ENCODE measurements at places on chromosomes 7 and 10.

GRCh38 chr10:84054743-84055142 is 84.6 kb upstream of the GHITM start:
- no peak overlapping the region for H3K27ac ChIP-seq
- no peaks in the 10 kb centered on the region for H3K36me3 ChIP-seq
- H3K4me3 ChIP-seq = no peak overlapping the region
- no peak for DNase-seq
- no peaks in the 10 kb centered on the region for H3K27me3 ChIP-seq

- DNase-seq = no peak
- H3K4me1 ChIP-seq = peaks cover 18% of the 10 kb centered on the region
- no peaks in the 10 kb centered on the region for H3K36me3 ChIP-seq
- H3K27me3 ChIP-seq = no peaks in the 10 kb centered on the region
- peak overlapping the region; percentile 40 for H3K4me3 ChIP-seq
- peak overlapping the region; percentile 41 for H3K27ac ChIP-seq
Measured at GRCh38 chr7:102044984-102045673, 227.7 kb downstream of the CUX1 start.

DNA sequence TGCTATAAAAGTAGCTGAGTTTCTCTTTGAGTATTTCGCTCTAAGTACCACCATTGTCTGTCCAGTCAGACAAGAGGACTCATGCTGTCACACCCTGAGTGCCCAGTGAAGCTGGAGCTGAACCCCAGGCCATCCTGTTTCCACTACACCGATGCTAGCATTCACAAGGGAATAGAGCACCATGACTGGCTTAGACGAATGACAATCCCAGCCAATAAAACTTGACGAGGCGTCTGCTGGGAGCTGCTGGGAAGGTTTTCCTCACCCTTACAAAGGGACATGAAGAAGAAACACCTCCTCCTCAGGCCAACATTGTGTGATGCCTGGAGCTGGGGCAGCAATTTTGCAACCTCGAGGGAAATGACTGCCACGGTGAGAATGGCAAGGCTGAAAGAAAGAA is 17.5 kb upstream of the SLIT1 start:
- no peak overlapping the region for H3K4me3 ChIP-seq
- no peak overlapping the region for H3K27ac ChIP-seq
- no peaks in the 10 kb centered on the region for H3K27me3 ChIP-seq
- no peaks in the 10 kb centered on the region for H3K4me1 ChIP-seq

- no peaks in the 10 kb centered on the region for H3K36me3 ChIP-seq
- H3K27ac ChIP-seq = no peak overlapping the region
- H3K4me1 ChIP-seq = no peaks in the 10 kb centered on the region
- no peak for DNase-seq
Measured at GRCh38 chr10:93245147-93245546, 171.5 kb downstream of the CYP26A1 start.

GRCh38 chr10:17742918-17743317 is 9.1 kb upstream of the TMEM236 start:
- H3K27me3 ChIP-seq = no peaks in the 10 kb centered on the region
- peak; percentile 74 for DNase-seq
- H3K27ac ChIP-seq = no peak overlapping the region
- no peaks in the 10 kb centered on the region for H3K36me3 ChIP-seq
- no peaks in the 10 kb centered on the region for H3K4me1 ChIP-seq

DNA sequence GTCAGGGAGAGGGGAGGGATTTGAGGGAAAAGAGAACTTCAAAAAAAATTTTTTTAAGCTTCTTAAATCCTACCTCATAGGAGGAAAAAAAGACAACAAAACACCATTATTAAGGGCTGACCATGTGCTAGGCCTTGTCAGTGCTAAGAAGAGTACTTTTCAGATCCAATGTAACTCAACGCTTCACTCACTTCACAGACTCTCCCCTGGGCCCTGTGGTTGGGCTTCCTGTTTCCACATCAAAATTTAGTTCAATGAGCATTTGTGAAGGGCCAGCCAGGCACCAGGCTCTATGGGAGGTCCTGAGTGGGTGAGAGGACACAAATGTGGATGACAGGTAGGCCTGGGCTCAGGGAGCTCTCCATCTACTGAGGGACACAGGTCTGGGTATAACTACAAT is 249.8 kb downstream of the PTEN start:
- H3K27me3 ChIP-seq = no peaks in the 10 kb centered on the region
- no peak overlapping the region for H3K27ac ChIP-seq
- H3K4me1 ChIP-seq = peaks cover 4% of the 10 kb centered on the region
- no peak for DNase-seq
- no peak overlapping the region for H3K4me3 ChIP-seq

DNA sequence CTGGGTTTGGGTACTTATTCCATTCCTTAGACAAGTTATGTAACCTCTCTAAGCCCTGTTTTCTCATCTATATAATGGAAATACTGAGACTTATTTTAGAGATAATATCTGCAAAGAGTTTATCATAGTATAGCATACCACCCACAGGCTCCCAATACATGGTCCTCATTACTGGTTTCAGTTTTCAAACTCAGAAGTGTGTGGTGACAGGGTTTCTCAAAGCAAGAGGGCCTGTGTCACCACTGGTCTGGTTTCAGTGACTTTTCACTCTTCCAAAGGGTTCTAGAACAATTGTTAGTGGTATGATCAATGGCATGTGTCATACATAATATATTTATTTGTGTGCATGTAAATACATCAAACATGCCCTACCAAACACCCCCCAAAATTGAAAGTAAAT is 89.2 kb upstream of the BMPER start:
- no peak overlapping the region for H3K27ac ChIP-seq
- no peak overlapping the region for H3K4me3 ChIP-seq
- H3K36me3 ChIP-seq = no peaks in the 10 kb centered on the region

DNA sequence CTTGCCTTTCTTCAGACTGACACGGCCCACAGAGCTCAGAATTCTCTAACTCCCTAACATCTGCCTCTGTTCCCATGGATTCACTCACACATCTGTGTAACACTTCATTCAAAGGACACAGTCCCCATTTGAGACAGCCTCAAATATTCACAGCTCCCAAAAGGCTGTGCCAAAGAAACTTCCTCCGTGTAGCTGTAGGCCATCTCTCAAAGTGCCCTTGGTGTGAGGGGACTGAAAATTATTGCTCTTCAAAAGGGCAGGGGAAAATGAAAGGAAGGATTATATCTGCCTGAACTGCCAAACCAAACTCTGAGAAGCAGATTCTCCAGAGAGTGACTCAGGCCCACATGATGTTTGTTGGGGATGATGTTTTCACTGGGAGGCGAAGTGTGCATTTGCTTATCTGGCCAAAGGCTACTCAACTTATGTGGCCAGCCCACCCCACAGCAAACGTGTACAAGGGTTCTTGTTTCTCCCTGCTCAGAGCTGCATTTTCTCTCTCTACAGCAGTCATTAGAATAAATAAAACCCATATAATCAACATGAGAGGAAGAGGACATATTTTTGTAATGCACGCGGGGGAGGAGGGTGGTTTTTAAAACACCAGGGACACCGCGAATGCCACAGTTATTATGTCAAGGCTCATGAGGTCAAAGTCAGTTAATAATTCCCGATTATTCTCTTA is 302.4 kb upstream of the NFE2L3 start:
- H3K27me3 ChIP-seq = no peaks in the 10 kb centered on the region
- peak overlapping the region; percentile 83 for H3K27ac ChIP-seq
- no peaks in the 10 kb centered on the region for H3K36me3 ChIP-seq
- peaks cover 72% of the 10 kb centered on the region for H3K4me1 ChIP-seq
- H3K4me3 ChIP-seq = peak overlapping the region; percentile 12

DNA sequence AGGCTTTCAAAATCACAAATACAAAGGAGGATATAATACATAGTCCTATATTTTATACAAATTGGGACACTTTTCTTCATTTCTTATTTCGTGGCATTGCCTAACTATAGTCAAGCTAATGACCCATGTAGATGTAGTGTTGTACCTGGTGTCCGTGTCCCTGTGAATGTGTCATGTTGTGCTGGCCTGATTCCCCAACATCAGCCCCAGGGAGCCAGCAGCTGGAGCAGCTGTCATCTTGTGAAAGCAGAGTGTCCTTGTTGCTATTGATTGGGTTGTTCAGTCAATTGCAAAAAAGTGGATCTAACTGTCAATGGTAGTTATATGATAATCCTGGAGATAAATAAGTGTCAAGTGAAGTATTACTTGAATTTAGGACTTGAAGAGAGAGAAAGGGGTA is 86.3 kb downstream of the KAT6B start:
- H3K27ac ChIP-seq = no peak overlapping the region
- no peak overlapping the region for H3K4me3 ChIP-seq
- no peaks in the 10 kb centered on the region for H3K4me1 ChIP-seq
- no peaks in the 10 kb centered on the region for H3K36me3 ChIP-seq
- H3K27me3 ChIP-seq = no peaks in the 10 kb centered on the region

DNA sequence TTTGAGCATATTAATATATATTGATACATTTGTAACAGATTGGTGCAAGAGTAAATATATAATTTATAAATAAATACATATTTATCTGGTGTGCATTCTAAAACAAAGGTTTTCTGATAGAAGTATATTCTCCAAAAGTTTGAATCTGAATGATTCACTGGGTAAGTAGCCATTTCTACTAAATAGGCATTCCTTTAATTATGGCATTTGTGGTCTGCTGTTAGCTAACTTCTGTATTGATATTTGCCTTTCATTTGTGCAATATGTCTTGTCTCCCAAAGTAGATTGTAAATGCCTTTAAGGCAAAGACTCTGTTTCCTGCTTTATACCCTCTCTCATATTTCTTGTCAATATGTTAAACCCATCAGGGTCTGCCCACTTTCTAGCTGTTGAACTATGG is 11.1 kb upstream of the ARID5B start:
- no peak for DNase-seq
- no peak overlapping the region for H3K27ac ChIP-seq
- H3K4me1 ChIP-seq = no peaks in the 10 kb centered on the region
- H3K36me3 ChIP-seq = no peaks in the 10 kb centered on the region
- H3K27me3 ChIP-seq = no peaks in the 10 kb centered on the region
- no peak overlapping the region for H3K4me3 ChIP-seq

GRCh38 chr7:85343484-85343883 is 156.6 kb upstream of the SEMA3D start:
- no peak overlapping the region for H3K4me3 ChIP-seq
- no peaks in the 10 kb centered on the region for H3K4me1 ChIP-seq
- H3K36me3 ChIP-seq = no peaks in the 10 kb centered on the region
- no peak for DNase-seq
- no peaks in the 10 kb centered on the region for H3K27me3 ChIP-seq
- H3K27ac ChIP-seq = no peak overlapping the region

DNA sequence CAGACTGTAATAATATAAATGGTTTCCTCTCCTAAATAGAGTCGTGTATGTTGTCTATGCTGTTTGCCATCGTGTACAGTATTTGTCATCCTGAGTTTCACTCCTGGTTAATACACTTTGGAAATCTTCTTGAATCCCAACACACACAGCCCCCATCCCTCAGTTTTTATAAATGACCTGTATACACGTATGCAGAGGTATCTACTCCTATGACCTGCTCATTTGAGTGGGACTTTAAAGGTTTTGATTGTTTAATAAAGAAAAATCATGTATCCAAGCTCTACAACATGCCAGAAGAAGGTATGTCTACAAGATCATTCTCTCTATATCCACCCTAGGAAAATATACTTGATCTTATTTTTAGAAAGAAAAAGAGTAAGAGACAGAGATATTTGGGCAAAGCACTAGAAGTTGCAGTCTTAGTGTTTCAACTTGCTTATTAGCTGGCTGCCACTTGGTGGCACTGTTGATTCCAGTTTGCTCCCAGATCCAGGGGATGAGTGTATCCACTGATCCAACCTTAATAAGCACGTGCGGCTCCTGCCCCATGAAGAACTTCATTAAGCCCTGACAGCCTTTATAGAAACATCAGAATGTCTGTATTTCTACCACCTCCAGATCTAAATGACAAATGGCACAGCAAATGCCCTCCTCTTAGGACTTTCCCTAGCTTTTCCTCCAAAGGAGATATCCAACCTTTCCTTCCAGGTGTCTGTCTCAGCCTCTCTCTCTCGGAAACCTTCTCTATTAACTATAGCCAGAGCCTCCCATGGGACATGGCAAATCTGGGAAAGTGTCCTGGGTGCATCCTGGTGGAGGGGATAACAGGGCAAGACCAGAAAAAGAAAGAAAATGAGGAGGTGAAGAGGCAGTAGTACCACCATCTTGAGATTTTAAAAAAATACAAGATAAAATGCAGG is 181.6 kb upstream of the NEBL start:
- H3K27me3 ChIP-seq = no peaks in the 10 kb centered on the region
- DNase-seq = peak; percentile 66
- H3K4me1 ChIP-seq = no peaks in the 10 kb centered on the region
- no peak overlapping the region for H3K4me3 ChIP-seq
- H3K27ac ChIP-seq = no peak overlapping the region

- H3K27ac ChIP-seq = no peak overlapping the region
- H3K4me1 ChIP-seq = peaks cover 9% of the 10 kb centered on the region
Measured at GRCh38 chr10:69632516-69633199, 2.6 kb downstream of the FAM241B start.

DNA sequence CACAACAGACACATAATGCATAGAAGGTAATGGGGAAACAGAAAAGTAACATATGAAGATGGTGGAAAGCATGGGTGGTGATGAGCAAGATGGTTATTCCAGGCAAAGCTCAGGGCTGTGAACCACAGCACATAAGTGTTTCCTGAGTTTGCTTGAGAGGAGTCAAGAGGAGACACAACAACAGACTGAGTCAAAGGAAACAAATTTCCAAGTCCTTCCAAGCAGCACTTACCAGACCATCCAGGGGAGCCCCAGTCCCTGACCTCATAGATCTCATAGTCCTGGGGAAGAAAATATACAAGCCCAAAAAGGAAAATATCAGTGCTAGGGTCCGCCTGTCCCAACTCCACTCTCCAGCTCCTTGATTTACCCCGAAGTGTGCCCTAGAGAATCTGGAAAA is 216.6 kb upstream of the FZD1 start:
- no peaks in the 10 kb centered on the region for H3K36me3 ChIP-seq
- H3K4me3 ChIP-seq = no peak overlapping the region
- H3K27ac ChIP-seq = no peak overlapping the region
- H3K4me1 ChIP-seq = no peaks in the 10 kb centered on the region

GRCh38 chr10:48633381-48634197 is 28.7 kb upstream of the ARHGAP22 start:
- no peak overlapping the region for H3K27ac ChIP-seq
- H3K36me3 ChIP-seq = no peaks in the 10 kb centered on the region
- no peaks in the 10 kb centered on the region for H3K27me3 ChIP-seq
- peaks cover 11% of the 10 kb centered on the region for H3K4me1 ChIP-seq
- H3K4me3 ChIP-seq = no peak overlapping the region

GRCh38 chr10:99975942-99976809 is 33.6 kb downstream of the DNMBP start:
- no peaks in the 10 kb centered on the region for H3K27me3 ChIP-seq
- peak overlapping the region; percentile 9 for H3K27ac ChIP-seq
- no peak overlapping the region for H3K4me3 ChIP-seq
- DNase-seq = no peak
- no peaks in the 10 kb centered on the region for H3K36me3 ChIP-seq

GRCh38 chr7:21128062-21128817 is 299.6 kb upstream of the SP4 start:
- no peaks in the 10 kb centered on the region for H3K36me3 ChIP-seq
- no peaks in the 10 kb centered on the region for H3K4me1 ChIP-seq
- no peak for DNase-seq
- H3K27me3 ChIP-seq = no peaks in the 10 kb centered on the region
- no peak overlapping the region for H3K27ac ChIP-seq

DNA sequence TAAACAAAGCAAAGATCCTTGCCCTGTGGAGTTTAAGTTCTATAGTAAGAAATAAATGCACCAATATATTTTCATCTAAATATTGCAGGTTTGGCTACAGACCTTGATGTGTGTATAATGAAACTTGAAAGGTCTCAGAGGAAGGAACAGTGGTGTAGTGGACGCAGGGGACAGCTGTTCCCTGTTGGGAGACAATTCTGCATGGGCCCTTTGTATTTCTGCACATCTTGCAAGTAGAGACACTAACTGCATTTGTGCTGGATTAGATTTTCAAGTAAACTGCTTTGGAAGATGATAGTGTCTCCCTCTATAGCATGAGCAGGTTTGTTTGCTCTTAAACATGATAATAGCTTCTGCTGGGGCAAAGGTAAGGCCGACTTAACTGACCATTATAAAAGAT is 57.5 kb upstream of the FAM133B start:
- H3K27me3 ChIP-seq = no peaks in the 10 kb centered on the region
- no peaks in the 10 kb centered on the region for H3K4me1 ChIP-seq
- DNase-seq = no peak

Data from ascending aorta (tissue), 2 donors.